ENCODE measurements at places on chromosomes 6 and 20. TPM values are rescaled to one million over a fixed set of nuclear protein-coding genes. Genes with fewer than 3 reads are reported as not detected.

The SLC17A9 gene
- total RNA-seq = 0.08 TPM

The UBE2C gene
- 241 TPM for total RNA-seq

The RWDD1 gene
- 37.6 TPM for total RNA-seq

The POU5F1 gene
- total RNA-seq = 3.2 TPM

The FAM83C gene
- total RNA-seq = not detected

The CD24 gene
- 281 TPM for total RNA-seq

The TENT5A gene
- 1.1 TPM for total RNA-seq

The COL9A1 gene
- not detected for total RNA-seq

The HLA-DOB gene
- 0.29 TPM for total RNA-seq

The SLC22A16 gene
- total RNA-seq = not detected

The PPP1R3G gene
- total RNA-seq = 1.6 TPM

The FERMT1 gene
- 19.4 TPM for total RNA-seq

The DBNDD2 gene
- total RNA-seq = 24.9 TPM

The BPIFB4 gene
- not detected for total RNA-seq

The PRIM2 gene
- total RNA-seq = 12.5 TPM

The SASH1 gene
- total RNA-seq = 3.3 TPM

The RNF217 gene
- total RNA-seq = 6.9 TPM

The CLDN20 gene
- not detected for total RNA-seq

The MLIP gene
- not detected for total RNA-seq

The PMEPA1 gene
- total RNA-seq = 372 TPM

The KIAA1755 gene
- total RNA-seq = 0.14 TPM

The SLC44A4 gene
- 0.14 TPM for total RNA-seq

The MCCD1 gene
- total RNA-seq = not detected

The WFDC12 gene
- not detected for total RNA-seq

The GTSF1L gene
- not detected for total RNA-seq

The HLA-DRA gene
- total RNA-seq = not detected

The IL17F gene
- total RNA-seq = not detected

The TBPL1 gene
- total RNA-seq = 27.4 TPM
